Melanocyte of skin (primary cell): ENCODE measurements at places on chromosomes 2 and 18. TPM values are rescaled to one million over a fixed set of nuclear protein-coding genes. Genes with fewer than 3 reads are reported as not detected.

Gene CD207
- not detected in 2 replicates for total RNA-seq

Gene TNFAIP6
- 5.8 and 66.1 TPM in 2 replicates for total RNA-seq

Gene ELAC1
- 5.2 and 9.8 TPM in 2 replicates for total RNA-seq

Gene CNOT11
- 60.9 and 70.3 TPM in 2 replicates for total RNA-seq
